T47D (cell line): ENCODE measurements at places on chromosomes 13 and 19.

DNA sequence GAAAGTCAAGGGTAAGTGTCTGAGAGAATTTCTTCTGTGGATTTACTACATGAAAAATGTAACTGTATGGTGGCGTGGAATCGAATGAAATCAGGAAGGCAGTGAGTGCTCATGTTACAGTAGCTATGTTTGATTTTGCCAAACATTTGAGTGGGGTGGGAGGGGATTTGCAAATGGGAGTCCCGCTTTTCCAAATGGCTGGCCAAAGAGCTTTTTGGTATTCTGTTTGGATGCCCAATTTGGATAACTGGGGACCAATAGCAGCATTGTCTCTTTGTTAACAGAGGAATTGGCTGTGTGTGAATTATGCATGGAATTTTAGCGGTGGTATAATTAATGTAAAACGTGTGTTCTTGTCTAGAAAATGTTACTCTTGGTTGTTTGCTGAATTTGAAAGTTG is 17.8 kb downstream of the HNRNPM start:
- no peak for DNase-seq

GRCh38 chr13:109602356-109602755 is 184.0 kb downstream of the IRS2 start:
- no peak for DNase-seq

DNA sequence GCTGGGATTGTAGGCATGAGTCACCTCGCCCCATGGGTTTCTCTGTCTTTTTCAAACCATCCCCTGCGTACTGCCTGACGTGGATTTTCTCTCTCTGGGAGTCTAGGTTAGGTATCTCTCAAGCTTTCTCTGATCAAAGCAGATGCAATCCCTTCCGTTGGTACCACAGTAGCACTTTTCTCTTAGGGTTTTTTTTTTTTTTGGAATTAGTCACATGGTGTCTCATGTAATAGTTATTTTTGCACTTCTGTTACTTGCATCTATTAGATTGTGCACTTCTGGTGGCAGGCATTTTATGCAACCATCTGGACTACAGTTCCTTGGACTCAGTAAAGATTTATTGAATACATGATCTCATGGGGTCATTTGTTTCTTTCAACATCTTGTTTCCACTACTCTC is 72.1 kb downstream of the GPC6 start:
- DNase-seq: no peak

DNA sequence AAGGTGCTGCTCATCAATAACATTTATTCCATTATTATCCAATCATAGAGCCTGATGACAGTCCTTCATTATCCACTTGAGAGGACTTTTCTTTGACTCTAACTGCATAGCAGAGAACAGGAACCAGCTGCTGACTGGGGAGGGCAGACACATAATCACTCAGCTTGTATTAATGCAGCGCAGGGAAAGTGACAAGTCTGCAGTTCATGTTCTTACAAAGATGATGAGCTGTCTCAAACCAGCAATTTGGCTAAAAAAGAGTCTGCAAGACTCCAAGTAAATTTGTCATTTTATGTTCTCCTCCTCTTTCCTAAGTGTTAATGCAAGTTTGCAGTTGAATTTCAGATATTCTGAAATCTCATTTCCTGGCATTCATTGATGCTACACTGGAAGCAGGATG is 40.0 kb upstream of the CBY2 start:
- no peak for DNase-seq

DNA sequence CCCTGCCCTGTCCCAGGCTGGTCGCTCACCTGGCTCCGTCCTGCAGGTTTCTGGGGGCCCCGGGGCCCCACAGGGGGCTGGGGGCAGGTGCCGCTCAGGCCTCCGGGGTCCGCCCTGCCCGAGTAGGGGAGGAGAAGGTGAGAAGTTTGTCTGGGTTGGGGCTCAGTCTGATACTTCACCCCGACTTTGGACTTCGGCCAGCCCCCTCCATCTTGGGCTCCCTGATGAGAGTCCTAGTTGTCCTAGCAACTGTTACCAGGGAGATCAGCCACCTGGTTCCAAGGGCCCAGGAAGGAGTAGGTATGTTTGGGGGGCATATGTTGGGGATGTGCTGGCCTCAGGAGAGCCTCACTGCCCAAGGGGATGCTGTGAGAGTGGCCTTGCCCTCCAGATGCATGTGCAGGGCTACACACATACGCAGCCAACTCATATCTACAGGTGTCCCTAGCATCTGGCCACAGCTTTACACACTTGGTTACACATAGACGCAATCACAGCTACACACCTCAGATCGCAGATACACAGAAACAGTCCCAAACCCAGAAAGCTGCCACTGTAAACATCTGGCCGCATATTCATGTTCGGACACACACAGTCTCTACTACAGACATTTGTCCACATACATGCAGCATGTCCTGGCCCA is 3.4 kb downstream of the NUMBL start:
- DNase-seq: no peak

- DNase-seq: no peak
Measured at GRCh38 chr13:99414048-99414995, 87.0 kb upstream of the TM9SF2 start.

GRCh38 chr19:50328224-50328872 is 829 bp downstream of the KCNC3 start:
- no peak for DNase-seq

- no peak for DNase-seq
Measured at GRCh38 chr19:39165857-39166256, 30.9 kb upstream of the NCCRP1 start.

DNA sequence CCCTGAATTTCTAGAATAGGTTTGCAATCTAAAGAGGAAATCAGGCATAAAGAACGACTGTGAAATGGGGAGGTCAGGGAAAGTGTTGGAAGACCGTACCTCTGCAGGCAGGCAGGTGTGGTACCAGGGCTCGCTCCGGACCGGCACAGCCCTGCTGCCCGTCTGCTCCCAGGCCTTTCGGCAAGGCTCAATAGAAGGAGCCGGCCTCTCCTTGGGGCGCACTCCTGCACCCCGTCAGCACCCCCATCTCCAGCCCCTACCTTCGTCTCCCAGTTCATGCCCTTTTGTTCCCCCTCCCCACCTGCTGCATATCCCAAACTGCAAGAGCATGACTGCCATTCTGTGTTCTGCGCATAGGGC is 139.8 kb upstream of the SOX1 start:
- no peak for DNase-seq

GRCh38 chr13:49833402-49833801 is 40.9 kb upstream of the KPNA3 start:
- DNase-seq: no peak

DNA sequence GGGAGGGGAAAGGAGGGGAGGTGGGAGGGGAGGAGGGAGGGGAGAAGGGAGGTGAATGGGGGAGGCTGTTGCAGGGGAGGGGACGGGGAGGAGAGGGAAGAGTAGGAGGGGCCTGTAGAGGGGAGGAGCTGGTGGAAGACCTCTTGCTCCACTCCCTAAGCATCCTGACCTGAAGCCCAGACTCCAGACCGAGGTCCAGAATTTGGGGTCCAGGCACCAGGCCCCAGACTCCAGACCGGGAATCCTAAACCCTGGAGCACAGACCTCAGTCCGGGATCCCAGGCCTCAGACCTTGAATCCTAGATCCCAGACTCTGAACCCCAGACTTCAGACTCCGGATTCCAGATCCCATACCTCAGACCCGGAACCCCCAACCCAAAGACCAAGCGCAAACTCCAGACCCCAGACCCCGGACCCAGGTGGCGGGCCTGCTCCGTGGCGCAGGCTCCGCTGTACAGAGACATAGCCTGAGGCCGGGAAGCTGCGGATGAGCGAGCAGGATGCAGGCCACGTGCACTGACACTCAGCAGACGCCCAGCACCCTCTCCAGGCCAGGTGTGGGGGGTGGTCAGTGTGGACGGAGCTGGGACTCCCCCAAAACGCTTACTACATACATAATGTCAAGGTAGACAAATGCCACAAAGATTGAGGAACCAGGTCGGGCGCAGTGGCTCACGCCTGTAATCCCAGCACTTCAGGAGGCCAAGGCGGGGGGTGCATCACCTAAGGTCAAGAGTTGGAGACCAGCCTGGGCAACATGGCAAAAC is 710 bp upstream of the BTBD2 start:
- peak; percentile 84 for DNase-seq

DNA sequence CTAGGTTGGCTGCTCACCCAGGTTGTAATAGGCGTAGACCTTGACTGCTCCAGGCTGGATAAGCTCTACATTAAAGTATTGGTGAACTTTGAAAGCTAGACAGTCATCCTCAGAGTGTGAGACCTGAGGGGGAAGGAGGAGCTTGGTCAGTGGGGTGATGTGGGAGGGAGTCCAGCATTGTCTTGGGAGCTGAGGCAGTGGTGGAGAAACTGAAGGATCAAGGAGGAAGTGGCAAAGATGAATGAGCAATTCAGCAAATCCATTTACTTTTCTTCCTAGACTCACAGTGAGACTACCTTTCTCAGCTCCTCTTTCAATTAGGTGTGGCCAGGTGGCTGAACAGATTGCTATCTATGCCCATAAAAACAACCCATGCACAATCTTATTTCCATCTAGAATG is 10.2 kb upstream of the TNFSF14 start:
- DNase-seq: no peak

DNA sequence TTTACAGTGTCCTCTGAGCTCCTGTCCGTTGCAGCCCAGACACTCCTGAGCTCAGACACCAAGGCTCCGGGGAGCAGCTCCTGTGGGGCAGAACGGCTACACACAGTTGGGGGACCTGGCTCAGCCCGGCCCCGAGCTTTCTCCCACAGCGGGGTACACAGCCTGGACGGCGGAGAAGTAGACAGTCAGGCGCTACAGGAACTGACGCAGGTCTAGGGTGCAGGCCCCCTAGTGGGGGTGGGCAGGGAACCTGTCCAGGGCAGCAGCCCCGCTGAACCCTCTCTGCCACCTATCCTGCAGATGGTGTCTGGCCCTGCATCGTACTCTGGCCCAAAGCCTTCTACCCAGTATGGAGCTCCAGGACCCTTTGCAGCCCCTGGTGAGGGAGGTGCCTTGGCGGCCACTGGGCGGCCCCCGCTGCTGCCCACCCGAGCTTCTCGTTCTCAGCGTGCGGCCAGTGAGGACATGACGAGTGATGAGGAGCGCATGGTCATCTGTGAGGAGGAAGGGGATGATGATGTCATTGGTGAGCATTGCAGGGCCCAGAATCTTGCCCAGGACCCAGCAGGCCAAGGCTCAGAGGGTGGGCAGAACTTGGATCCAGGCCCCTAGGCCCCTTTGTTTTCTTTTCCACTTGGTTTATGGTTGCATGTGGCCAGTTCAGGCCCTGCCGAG is 12.9 kb upstream of the PRR19 start:
- no peak for DNase-seq

- DNase-seq: no peak
Measured at GRCh38 chr19:40616941-40617340, 15.8 kb downstream of the LTBP4 start.

DNA sequence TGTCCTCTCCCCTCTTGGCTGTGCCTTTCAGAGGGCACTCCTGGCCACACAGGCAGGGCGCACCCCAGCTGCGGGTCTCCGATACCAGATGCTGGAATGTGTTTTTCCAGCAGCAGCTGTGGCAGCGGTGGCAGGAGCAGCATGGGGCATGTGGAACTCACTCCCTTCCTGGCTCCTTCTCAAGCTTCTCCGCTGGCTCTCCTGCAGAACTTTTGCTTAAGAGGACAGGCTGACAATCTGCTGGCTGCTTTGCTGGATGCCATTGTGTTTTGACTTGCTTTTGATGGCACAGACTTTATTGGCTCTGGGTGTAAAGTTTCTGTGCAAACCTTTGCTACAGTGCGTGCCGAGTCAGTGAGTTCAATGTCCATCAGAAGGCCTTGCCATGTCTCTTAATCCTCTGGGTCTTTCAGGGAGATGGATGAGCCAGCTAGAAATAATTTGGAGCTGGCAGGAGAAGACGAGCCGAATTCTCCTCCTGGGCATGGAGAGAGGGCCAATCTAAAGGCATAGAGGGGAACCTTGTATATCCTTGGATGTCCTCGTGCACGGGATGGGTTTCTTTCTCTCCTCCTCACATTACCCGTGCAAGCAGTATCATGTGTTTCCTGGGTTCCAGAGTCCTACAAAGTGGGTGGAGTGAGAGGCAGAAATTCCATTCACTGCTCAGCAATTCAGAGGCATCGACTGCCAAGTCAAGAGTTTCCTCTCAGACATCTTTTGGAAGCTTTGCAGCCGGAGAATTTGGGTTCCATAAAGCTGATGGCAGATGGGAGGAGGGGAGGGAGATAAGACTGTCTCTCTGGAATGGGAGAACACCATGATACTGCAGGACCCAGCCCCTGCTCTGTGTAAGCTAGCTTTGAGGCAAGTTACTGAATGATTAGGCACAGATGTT is 231.2 kb downstream of the FGF9 start:
- no peak for DNase-seq

DNA sequence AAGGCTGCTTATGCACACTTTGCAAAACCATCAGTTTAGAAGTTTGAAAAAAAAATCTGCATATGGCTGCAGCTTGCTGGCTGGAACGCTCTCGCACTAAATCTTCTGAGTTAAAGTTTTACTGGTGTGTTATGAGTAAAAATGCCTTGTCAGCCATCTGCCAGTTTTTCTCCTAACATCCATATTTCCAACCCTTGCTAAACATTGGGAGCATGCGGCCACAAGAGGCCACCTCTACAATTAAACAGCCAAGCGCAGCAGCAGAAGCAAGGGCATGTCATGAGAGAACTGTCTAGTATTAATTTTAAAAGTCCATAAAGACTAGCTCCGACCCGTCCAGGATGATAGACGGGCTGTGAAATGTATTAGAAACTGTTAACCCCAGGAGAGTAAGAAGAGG is 248.3 kb downstream of the TSHZ3 start:
- no peak for DNase-seq

DNA sequence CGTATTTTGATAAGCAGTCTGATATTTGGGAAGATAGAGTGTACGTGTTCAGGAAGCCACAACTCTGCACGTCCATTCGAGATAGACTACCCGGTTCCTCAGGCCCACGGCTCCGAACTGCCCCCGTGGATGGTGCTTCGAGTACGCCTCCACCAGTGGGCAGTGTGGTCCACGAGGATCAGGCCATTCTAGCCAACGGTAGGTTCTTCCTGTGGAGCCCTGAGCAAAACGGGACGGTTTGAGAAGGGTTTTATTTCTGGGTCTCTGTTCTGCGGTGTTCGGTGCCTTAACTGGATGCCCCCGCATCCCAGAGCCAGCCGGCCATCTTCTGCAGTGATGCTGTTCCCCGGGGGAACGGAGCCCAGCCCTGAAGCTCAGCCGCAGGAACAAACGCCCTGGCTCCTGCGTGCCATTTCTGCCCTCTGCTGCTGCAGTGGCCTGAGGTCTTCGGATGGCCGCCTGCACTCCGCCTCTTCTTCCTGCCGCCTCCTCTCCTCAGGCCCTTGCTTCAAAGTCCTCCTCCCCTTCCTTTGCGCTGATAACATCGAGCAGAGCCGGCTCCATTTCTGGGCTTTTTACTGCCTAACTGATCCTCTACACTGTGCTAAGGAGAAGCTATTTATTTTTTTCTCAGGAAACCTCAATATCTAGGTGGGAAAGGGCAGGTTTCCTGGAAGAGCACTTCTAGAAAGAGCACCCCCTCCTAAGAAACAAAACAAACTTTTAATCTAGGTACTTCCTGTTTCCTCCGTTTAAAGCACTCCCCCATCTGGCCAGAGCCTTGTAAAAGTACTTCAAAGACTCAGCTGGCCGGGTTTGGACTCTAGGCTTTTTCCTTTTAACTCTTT is 36.2 kb upstream of the SLC46A3 start:
- DNase-seq: peak; percentile 64

- no peak for DNase-seq
Measured at GRCh38 chr19:46994141-46994686, 25.4 kb upstream of the NPAS1 start.
